WTC11 (cell line): ENCODE measurements at places on chromosomes 3 and 15.

- no peak for DNase-seq
Measured at GRCh38 chr3:157752554-157752953, 249.3 kb upstream of the VEPH1 start.

DNA sequence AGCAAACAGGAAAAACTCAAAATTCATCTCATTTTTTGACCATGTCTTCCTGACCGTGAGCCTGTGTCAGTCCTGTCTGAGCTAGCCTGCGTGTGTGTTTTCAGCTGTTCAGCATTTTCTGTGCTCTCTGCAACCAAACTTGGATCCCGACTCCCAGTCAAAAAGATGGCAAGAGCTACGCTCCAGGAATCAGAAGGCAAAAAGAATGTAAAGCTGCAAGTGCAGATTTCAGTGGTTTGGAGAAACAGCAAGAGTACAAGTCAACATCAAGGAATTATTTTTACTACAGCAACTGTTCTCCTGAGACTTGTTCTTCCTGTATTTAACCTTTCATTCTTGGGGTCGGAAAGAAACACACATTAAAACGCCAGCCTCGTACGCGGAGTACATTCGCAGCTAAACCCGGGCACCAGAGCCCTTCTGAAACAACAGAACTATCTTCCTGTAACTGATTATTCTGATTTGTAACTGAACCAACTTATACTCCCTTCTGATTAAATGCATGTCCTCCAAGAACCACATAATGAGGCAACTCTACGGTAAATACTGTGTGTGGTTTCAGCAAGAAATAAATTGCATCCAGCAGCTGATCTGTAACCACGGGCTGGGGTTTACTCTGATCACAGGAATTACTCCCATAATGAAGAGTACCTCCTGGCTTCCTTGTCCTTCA is 107.4 kb downstream of the LRIG1 start:
- no peak for DNase-seq

GRCh38 chr3:29441422-29441821 is 160.6 kb downstream of the RBMS3 start:
- DNase-seq = no peak

GRCh38 chr3:164452707-164453106 is 625.6 kb downstream of the SI start:
- DNase-seq = no peak

GRCh38 chr3:105904678-105905284 is 36.0 kb upstream of the CBLB start:
- no peak for DNase-seq

- DNase-seq = no peak
Measured at GRCh38 chr15:89621547-89621946, 33.7 kb downstream of the KIF7 start.

- no peak for DNase-seq
Measured at GRCh38 chr3:197809356-197810020, 18.4 kb downstream of the LRCH3 start.

DNA sequence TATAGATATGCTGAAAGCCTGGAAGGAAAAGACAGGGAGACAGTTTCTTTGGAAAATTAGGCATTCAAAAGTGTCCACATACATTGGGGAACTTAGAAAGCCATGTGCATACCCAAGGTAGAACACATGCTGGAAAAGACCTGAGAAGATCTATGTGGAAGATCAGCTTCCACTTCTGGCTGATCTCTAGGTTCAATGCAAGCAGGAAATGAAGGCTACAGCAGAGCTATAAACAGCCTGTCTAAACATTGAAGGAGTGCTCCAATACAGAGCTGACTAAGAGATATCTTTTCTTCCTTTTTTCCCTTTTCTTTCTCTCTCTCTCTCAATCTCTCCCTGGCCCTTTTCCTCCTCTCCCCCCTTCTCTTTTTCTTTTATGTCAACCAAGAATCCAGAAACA is 73.6 kb upstream of the TCF12 start:
- no peak for DNase-seq

GRCh38 chr3:186180891-186181481 is 72.1 kb upstream of the ETV5 start:
- no peak for DNase-seq

DNA sequence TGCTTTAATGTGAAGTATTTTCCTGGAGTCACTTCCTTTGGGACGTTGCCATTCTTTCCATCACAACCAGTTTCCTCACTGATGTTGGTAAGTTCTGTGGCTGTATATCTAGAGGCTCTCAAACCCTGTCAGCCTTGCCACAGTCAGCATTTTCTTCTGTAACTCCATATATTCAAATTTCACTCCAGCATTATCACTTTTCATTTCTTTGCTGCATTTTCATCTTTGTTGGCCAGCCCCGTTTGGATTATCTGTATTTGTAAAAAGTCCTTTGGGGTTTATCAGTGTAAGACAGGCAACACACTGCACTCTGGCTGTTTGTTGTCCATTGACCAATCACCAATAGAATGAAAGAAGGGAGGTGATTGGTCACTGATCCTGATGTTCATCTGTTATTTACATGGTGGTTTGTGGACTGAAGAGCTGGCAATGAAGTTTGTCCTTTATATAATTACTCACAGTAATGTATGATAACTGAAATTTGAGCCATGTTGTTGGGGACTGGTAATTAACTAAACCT is 20.3 kb downstream of the GMPS start:
- DNase-seq = no peak

- DNase-seq = no peak
Measured at GRCh38 chr3:106097817-106098435, 229.1 kb upstream of the CBLB start.

DNA sequence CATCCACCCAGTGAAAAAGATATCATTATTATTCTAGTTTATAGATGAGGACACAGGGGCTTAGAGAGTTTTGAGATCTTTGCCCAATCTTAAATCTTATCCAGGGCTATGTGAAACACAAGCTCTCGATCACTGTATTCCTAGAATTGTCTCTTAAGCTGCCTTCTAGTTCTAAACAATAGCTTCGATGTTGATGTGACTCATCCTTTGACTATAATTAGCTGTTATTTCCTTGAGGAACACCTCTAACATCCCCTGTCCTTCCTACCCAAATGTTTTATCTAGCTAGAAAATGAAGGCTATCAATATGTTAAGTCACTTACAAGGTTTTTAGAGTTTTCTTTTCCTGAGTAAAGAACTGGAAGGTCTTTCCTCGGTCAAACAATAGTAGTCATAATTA is 83.1 kb upstream of the STAC start:
- DNase-seq = no peak
